ENCODE measurements at places on chromosomes 12 and 14. TPM values are rescaled to one million over a fixed set of nuclear protein-coding genes. Genes with fewer than 3 reads are reported as not detected.

REM2 gene
- 0.71 TPM for total RNA-seq

FBLN5 gene
- total RNA-seq: 91.8 TPM

AQP5 gene
- not detected for total RNA-seq

SIX6 gene
- not detected for total RNA-seq

GDF3 gene
- total RNA-seq: not detected

FOXN4 gene
- total RNA-seq: 0.41 TPM

POTEG gene
- total RNA-seq: not detected

ANO4 gene
- total RNA-seq: 1.4 TPM

PTGER2 gene
- total RNA-seq: 2.5 TPM

LMNTD1 gene
- not detected for total RNA-seq

RIPK3 gene
- 3.9 TPM for total RNA-seq

FAM181A gene
- not detected for total RNA-seq

NUP37 gene
- 20.2 TPM for total RNA-seq

CMA1 gene
- total RNA-seq: 1.4 TPM

GMPR2 gene
- total RNA-seq: 44.3 TPM

LLPH gene
- 7.1 TPM for total RNA-seq

RERGL gene
- total RNA-seq: 2.5 TPM

FLVCR2 gene
- total RNA-seq: 2.4 TPM

KCNC2 gene
- 0.71 TPM for total RNA-seq

TPPP2 gene
- not detected for total RNA-seq

RIC8B gene
- 21.7 TPM for total RNA-seq

NOS1 gene
- 12.6 TPM for total RNA-seq

DEPDC4 gene
- not detected for total RNA-seq

FGF23 gene
- total RNA-seq: not detected

FAM90A1 gene
- total RNA-seq: not detected

IRF2BPL gene
- total RNA-seq: 53.5 TPM

OR6C2 gene
- total RNA-seq: not detected

KRT3 gene
- not detected for total RNA-seq

LUM gene
- 103 TPM for total RNA-seq

PPP1R1A gene
- total RNA-seq: 48.9 TPM

OR4E2 gene
- not detected for total RNA-seq

CEP290 gene
- 14.5 TPM for total RNA-seq

EDDM3A gene
- not detected for total RNA-seq

All from sigmoid colon (tissue), 7 donors.